ENCODE measurements at places on chromosomes 7 and 10. TPM values are rescaled to one million over a fixed set of nuclear protein-coding genes. Genes with fewer than 3 reads are reported as not detected.

The SFR1 gene
- total RNA-seq: 11.6 TPM

The CLDN3 gene
- total RNA-seq: 122 TPM

- no peaks in the 10 kb centered on the region for H3K36me3 ChIP-seq
- peaks cover 14% of the 10 kb centered on the region for H3K27me3 ChIP-seq
- no peak overlapping the region for H3K4me3 ChIP-seq
- DNase-seq: no peak
- no peak overlapping the region for H3K27ac ChIP-seq
- no peaks in the 10 kb centered on the region for H3K4me1 ChIP-seq
Observed at GRCh38 chr10:23037561-23037960, 57.8 kb upstream of the MSRB2 start.

- H3K36me3 ChIP-seq: no peaks in the 10 kb centered on the region
- H3K4me3 ChIP-seq: no peak overlapping the region
- no peak overlapping the region for H3K27ac ChIP-seq
- no peak for DNase-seq
- H3K4me1 ChIP-seq: no peaks in the 10 kb centered on the region
Observed at GRCh38 chr7:135342887-135343286, 109.2 kb downstream of the STRA8 start.

GRCh38 chr7:102044641-102044983 is 227.2 kb downstream of the CUX1 start:
- no peak for DNase-seq
- no peaks in the 10 kb centered on the region for H3K36me3 ChIP-seq

The PPP1R9A gene
- 17.9 TPM for total RNA-seq

- H3K27me3 ChIP-seq: no peaks in the 10 kb centered on the region
- DNase-seq: no peak
- no peak overlapping the region for H3K27ac ChIP-seq
- no peak overlapping the region for H3K4me3 ChIP-seq
Observed at GRCh38 chr7:11623093-11623678, 208.8 kb downstream of the THSD7A start.

GRCh38 chr10:8150401-8150905 is 96.0 kb downstream of the GATA3 start:
- no peaks in the 10 kb centered on the region for H3K4me1 ChIP-seq
- no peak overlapping the region for H3K4me3 ChIP-seq
- DNase-seq: no peak
- H3K27me3 ChIP-seq: no peaks in the 10 kb centered on the region
- no peak overlapping the region for H3K27ac ChIP-seq

The BMI1 gene
- total RNA-seq: 31.2 TPM

The XRCC2 gene
- 23.1 TPM for total RNA-seq

DNA sequence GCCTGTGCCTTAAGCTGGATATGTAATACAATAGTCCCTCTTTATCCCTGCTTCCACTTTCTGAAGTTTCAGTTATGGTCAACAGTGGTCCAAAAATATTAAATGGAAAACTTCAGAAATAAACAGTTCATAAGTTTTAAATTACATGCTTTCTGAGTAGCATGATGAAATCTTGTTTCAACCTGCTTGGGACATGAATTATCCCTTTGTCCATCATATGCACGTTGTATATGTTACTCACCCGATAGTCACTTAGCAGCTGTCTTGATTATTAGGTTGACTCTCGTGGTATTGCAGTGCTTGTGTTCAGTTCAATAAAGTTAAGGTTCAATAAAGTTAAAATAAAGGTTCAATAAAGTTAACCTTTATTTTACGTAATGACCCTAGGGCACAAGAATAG is 25.5 kb downstream of the C1GALT1 start:
- no peak for DNase-seq
- H3K27ac ChIP-seq: peak overlapping the region; percentile 6
- H3K4me1 ChIP-seq: peaks cover 32% of the 10 kb centered on the region
- no peaks in the 10 kb centered on the region for H3K27me3 ChIP-seq

DNA sequence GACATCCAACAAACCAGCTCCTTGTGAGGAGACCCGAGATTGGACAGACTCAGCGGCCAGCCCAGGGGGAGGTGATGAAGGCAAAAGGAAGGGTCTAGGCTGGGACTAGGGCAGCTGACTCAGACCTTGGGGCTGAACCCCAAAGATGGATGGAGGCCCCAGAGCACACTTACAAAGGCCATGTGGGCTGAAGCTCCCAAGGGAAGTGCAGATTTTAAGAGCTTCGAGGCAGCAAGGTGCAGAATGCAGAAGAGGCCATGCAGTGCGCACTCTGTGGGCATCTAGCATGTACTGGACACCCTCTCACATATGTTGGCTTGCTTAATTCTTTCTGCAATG is 11.8 kb downstream of the WDFY4 start:
- H3K36me3 ChIP-seq: no peaks in the 10 kb centered on the region
- H3K4me1 ChIP-seq: no peaks in the 10 kb centered on the region
- H3K27me3 ChIP-seq: peaks cover 92% of the 10 kb centered on the region
- DNase-seq: no peak

GRCh38 chr7:84256571-84256971 is 62.0 kb upstream of the SEMA3A start:
- DNase-seq: no peak
- no peaks in the 10 kb centered on the region for H3K27me3 ChIP-seq
- H3K27ac ChIP-seq: no peak overlapping the region
- no peak overlapping the region for H3K4me3 ChIP-seq
- H3K36me3 ChIP-seq: no peaks in the 10 kb centered on the region

The CALD1 gene
- 5.5 TPM for total RNA-seq

DNA sequence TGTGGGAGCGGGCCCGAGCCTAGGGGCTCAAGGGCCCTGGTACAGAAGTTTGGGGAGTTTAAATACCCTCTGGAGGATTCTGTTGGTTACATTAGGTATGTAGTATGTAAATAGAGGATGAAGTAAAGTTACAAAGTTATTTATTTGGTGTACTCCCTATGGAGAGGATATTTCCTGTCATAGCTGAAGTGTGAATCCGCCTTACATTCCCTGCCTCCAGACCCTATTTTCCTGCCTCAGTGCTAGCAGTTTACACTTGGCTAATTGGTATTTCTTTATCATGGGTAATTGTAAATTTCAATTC is 60.6 kb upstream of the KLF14 start:
- H3K27ac ChIP-seq: peak overlapping the region; percentile 17
- H3K4me1 ChIP-seq: peaks cover 9% of the 10 kb centered on the region
- peak overlapping the region; percentile 29 for H3K4me3 ChIP-seq
- no peaks in the 10 kb centered on the region for H3K36me3 ChIP-seq
- peaks cover 39% of the 10 kb centered on the region for H3K27me3 ChIP-seq

The SFMBT2 gene
- 1.7 TPM for total RNA-seq

GRCh38 chr10:109633846-109634245 is 289.5 kb downstream of the XPNPEP1 start:
- no peak overlapping the region for H3K27ac ChIP-seq
- H3K27me3 ChIP-seq: no peaks in the 10 kb centered on the region
- no peak overlapping the region for H3K4me3 ChIP-seq
- DNase-seq: no peak

DNA sequence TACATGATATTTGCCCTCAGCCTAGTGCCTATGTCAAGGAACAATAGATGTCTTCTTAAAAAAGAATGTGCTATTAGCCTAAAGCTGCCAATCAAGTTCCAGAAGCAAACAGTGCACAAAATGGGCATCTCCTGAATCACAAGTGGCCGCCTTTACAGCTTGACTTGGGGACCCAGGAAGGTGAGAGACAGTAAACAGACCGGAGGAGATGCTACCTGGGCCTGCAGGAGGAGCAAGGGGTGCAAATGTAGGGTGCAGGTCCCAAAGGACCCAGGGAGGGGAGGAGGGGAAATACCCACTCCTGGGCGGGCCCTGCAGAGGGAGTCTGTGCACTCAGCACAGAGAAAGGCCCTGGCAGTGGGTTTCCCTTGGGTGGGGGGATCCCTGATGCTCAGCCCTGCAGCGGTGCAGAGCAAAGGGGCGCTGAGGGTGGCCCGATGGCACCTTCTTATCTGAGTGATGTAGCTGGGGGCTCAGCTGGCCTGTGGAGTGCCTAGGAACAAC is 147.7 kb downstream of the WDR11 start:
- H3K27ac ChIP-seq: no peak overlapping the region
- H3K4me1 ChIP-seq: peaks cover 34% of the 10 kb centered on the region
- no peaks in the 10 kb centered on the region for H3K27me3 ChIP-seq
- peaks cover 6% of the 10 kb centered on the region for H3K36me3 ChIP-seq
- no peak overlapping the region for H3K4me3 ChIP-seq

The KLF14 gene
- total RNA-seq: 0.17 TPM

The KCNK18 gene
- total RNA-seq: not detected

The ZNF92 gene
- total RNA-seq: 8.0 TPM

DNA sequence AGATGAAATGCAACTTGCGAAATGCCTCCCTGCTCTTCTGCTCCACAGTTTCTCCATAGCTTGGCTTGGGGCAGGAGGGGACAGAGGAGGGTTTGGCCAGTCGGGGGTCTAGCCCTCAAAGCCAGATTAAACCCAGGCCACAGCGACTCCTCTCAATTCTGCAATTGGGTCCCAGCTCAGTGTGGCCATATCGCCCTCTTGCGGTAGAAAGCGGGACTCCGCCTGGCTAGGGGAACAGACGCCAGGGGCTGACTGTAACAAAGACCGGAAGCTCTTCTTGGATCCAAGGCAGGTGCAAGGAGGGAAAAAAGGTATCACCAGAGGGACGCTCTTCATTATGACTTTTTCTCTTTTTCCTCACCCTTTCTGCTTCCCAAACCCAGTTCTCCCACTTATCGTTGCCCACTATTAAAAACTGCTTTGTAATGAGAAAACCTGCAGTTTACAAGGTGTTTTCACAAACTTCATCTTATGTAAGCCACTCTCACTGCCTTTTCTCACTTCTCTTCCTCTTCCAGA is 36.6 kb upstream of the TNPO3 start:
- peak; percentile 91 for DNase-seq
- H3K27me3 ChIP-seq: peaks cover 12% of the 10 kb centered on the region
- no peaks in the 10 kb centered on the region for H3K36me3 ChIP-seq
- H3K4me1 ChIP-seq: no peaks in the 10 kb centered on the region
- no peak overlapping the region for H3K27ac ChIP-seq

DNA sequence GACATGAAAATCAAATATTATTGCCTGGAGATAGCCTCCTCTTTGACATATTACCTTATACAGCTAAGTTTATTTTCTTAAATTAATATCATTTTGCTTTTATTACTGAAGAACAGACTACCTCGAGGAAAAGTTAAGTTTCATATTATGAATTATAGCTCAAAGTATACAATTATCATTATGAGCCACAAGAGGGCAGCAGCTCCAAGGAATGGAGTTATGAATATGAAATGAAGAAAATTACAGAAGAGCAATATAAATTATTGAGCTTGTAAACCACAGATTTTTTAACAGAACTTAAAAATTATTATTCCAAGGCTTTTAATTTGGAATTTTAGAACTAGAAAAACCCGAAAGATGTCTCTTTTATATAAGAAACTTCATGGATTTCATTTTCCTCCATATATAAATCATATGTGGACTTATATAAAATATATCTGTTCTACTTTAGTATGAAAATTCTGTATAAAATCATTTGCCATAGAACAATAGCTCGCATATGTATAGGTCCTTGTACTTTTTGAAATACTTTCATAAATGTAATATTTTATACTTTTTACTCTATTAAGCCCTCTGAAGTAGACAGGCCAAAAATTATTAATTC is 40.1 kb downstream of the IQUB start:
- DNase-seq: peak; percentile 10
- H3K4me3 ChIP-seq: no peak overlapping the region
- no peak overlapping the region for H3K27ac ChIP-seq
- peaks cover 19% of the 10 kb centered on the region for H3K27me3 ChIP-seq
- no peaks in the 10 kb centered on the region for H3K4me1 ChIP-seq

The EXOSC1 gene
- 28.6 TPM for total RNA-seq

The DOCK4 gene
- 3.4 TPM for total RNA-seq

The ITGA8 gene
- total RNA-seq: not detected

GRCh38 chr10:73953665-73954064 is 42.7 kb downstream of the PLAU start:
- no peak overlapping the region for H3K4me3 ChIP-seq
- no peak for DNase-seq
- peaks cover 9% of the 10 kb centered on the region for H3K36me3 ChIP-seq
- no peak overlapping the region for H3K27ac ChIP-seq
- H3K27me3 ChIP-seq: no peaks in the 10 kb centered on the region

DNA sequence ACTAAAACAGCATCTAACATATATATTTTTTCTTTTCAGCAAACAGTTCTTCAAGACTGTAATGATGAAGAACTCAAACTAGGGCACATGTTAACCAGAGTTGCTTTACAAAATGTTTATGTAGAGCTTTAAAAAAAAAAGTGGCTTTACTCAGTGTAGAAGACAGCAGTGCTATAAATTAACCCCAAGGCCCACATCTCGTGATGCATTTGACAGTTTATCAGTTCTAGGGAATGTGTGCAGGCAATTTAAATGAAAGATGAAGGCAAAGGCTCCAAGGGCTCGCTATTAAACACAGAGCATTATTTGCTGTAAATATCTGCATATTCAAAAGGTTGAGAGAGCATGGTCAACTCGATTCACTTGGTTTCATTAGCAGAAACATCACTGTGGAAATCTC is 558.1 kb downstream of the MAGI2 start:
- no peak for DNase-seq
- no peaks in the 10 kb centered on the region for H3K27me3 ChIP-seq
- H3K27ac ChIP-seq: no peak overlapping the region

The IFIT1 gene
- 52.3 TPM for total RNA-seq

DNA sequence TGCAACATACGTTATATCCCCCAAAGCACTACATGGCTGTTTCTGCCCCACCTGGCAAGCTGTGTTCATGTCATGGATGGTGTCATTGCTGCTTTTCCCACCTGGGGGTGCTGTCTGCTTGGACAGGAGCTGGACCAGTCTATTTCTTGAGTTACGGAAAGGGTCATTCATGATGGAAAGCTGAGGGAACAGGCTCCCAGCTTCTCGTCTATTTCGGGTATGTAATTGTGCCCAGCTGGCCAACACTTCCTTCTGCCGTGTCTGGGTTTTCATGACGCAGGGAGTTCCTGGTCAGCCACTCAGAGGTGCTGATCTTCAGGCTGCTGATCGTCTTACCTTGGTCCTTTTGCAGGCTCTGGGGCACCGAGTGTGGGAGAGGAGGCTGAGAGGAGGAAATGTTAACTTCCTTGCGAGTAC is 8.6 kb downstream of the BTBD16 start:
- no peak overlapping the region for H3K4me3 ChIP-seq
- no peaks in the 10 kb centered on the region for H3K27me3 ChIP-seq
- DNase-seq: peak; percentile 57
- no peak overlapping the region for H3K27ac ChIP-seq
- no peaks in the 10 kb centered on the region for H3K4me1 ChIP-seq

- no peak for DNase-seq
- H3K4me3 ChIP-seq: no peak overlapping the region
- peaks cover 14% of the 10 kb centered on the region for H3K4me1 ChIP-seq
Observed at GRCh38 chr10:132634947-132635271, 97.3 kb downstream of the INPP5A start.

- no peaks in the 10 kb centered on the region for H3K27me3 ChIP-seq
- DNase-seq: no peak
- no peak overlapping the region for H3K4me3 ChIP-seq
- H3K27ac ChIP-seq: peak overlapping the region; percentile 53
- peaks cover 4% of the 10 kb centered on the region for H3K36me3 ChIP-seq
- H3K4me1 ChIP-seq: peaks cover 21% of the 10 kb centered on the region
Observed at GRCh38 chr10:79244068-79244442, 103.2 kb upstream of the PPIF start.

The HMX3 gene
- not detected for total RNA-seq

The HOXA2 gene
- total RNA-seq: 3.2 TPM

The NEURL1 gene
- total RNA-seq: 0.22 TPM

The ST7 gene
- 17.7 TPM for total RNA-seq

- no peak for DNase-seq
- peaks cover 52% of the 10 kb centered on the region for H3K27me3 ChIP-seq
- no peaks in the 10 kb centered on the region for H3K4me1 ChIP-seq
- no peaks in the 10 kb centered on the region for H3K36me3 ChIP-seq
- no peak overlapping the region for H3K4me3 ChIP-seq
- H3K27ac ChIP-seq: no peak overlapping the region
Observed at GRCh38 chr10:79013406-79013987, 55.3 kb upstream of the ZMIZ1 start.

The MICALL2 gene
- total RNA-seq: 162 TPM

The TMEM168 gene
- total RNA-seq: 16.9 TPM
